ENCODE measurements at places on chromosomes 2 and 18. TPM values are rescaled to one million over a fixed set of nuclear protein-coding genes. Genes with fewer than 3 reads are reported as not detected.

Gene GREB1
- 0.19 TPM for polyA plus RNA-seq

Gene COL4A4
- not detected for polyA plus RNA-seq

Gene NT5DC4
- polyA plus RNA-seq: not detected

Gene RUFY4
- polyA plus RNA-seq: not detected

Gene ITGA6
- polyA plus RNA-seq: 14.6 TPM

Gene SERPINE2
- polyA plus RNA-seq: 2.5 TPM

Gene NYAP2
- not detected for polyA plus RNA-seq

Gene UGT1A10
- polyA plus RNA-seq: not detected

Gene BOK
- 132 TPM for polyA plus RNA-seq
